ENCODE measurements at places on chromosomes 4 and X. TPM values are rescaled to one million over a fixed set of nuclear protein-coding genes. Genes with fewer than 3 reads are reported as not detected.

Gene CSAG1
- total RNA-seq = not detected

Gene VSIG4
- 14.5 TPM for total RNA-seq

Gene RASGEF1B
- total RNA-seq = 16.4 TPM

Gene WAS
- total RNA-seq = 2.5 TPM

Gene PCYT1B
- 0.27 TPM for total RNA-seq

DNA sequence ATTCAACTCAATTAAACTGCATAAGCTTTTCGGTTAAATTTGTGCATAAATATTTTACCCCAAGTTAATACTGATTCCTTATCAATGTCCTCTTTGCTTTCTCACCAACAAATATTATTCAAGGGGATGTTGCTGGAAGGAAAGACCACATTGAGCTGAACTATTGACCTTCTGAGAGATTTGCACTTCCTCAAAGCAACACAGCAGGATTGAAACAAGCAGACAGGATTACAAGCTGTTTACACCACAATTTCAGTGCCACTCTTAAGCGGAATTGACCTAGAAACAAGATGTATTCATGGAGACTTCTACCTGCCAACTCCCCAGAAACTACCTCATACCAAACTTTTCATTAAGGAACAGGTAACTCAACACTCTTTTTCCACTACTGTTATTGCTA, 96.5 kb upstream of the DUSP21 start:
- no peak overlapping the region for H3K4me3 ChIP-seq
- no peak for DNase-seq
- H3K4me1 ChIP-seq = no peaks in the 10 kb centered on the region
- no peak overlapping the region for H3K27ac ChIP-seq
- H3K36me3 ChIP-seq = no peaks in the 10 kb centered on the region

- no peaks in the 10 kb centered on the region for H3K27me3 ChIP-seq
- no peaks in the 10 kb centered on the region for H3K4me1 ChIP-seq
- no peaks in the 10 kb centered on the region for H3K36me3 ChIP-seq
- H3K4me3 ChIP-seq = no peak overlapping the region
- no peak for DNase-seq
These were observed 340.1 kb upstream of the PPARGC1A start for GRCh38 chr4:24229978-24230377.

GRCh38 chr4:86919561-86920223, 15.1 kb upstream of the AFF1 start:
- H3K4me3 ChIP-seq = no peak overlapping the region
- H3K27me3 ChIP-seq = no peaks in the 10 kb centered on the region
- H3K36me3 ChIP-seq = no peaks in the 10 kb centered on the region
- H3K27ac ChIP-seq = no peak overlapping the region
- no peak for DNase-seq

- peak overlapping the region; percentile 34 for H3K4me3 ChIP-seq
- no peaks in the 10 kb centered on the region for H3K4me1 ChIP-seq
- H3K27ac ChIP-seq = no peak overlapping the region
- H3K36me3 ChIP-seq = no peaks in the 10 kb centered on the region
These were observed 50.5 kb upstream of the FAM47C start for GRCh38 chrX:36957425-36958328.

DNA sequence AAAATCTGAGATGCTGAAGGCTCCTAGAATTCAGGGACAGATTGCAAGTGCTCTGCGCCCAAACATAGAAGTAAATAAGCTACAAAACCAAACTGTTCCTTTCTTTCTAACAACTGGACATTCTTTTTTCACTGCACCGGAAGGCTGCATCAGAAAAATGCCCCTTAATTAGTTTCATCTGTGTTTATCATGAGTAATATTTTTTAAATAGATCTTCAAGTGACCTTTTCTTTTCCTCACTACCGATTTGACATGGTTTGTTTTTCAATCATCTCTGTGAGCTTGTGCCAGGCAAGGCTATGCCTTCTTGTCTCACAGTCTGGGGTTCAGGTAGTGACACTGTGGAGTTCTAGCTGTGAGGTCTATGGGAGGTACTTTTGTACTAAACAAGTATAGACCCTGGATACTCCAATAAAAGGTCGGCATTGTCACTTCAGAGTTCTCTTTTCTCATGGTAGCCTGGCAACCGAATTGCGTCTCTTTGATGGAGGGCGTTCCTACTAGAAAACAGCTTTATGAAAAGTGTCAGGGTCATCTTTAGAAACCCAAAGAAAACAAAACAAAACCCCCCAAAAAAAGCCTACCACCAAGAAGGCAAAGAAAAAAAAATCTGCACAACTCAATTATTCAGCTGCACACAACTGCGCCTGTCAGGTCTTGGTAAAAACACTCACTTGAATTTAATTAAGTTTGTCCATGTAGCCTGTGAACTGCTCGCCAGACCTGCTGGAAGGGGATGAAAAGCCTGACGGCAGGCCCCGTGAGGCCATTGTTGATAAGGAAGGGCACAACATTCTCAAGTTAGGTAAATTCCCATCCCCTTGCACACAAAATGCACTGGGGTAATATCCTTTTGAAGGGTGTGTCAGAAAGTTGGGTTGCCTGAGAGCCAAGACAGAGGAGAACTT, 22.8 kb upstream of the ADAMTS3 start:
- H3K36me3 ChIP-seq = no peaks in the 10 kb centered on the region
- no peaks in the 10 kb centered on the region for H3K27me3 ChIP-seq
- H3K27ac ChIP-seq = no peak overlapping the region
- DNase-seq = no peak
- H3K4me1 ChIP-seq = no peaks in the 10 kb centered on the region

- H3K27ac ChIP-seq = no peak overlapping the region
- H3K36me3 ChIP-seq = no peaks in the 10 kb centered on the region
- no peaks in the 10 kb centered on the region for H3K27me3 ChIP-seq
- no peak for DNase-seq
- no peaks in the 10 kb centered on the region for H3K4me1 ChIP-seq
These were observed 19.5 kb downstream of the L1CAM start for GRCh38 chrX:153866302-153867019.

- no peak for DNase-seq
- no peak overlapping the region for H3K27ac ChIP-seq
- H3K4me1 ChIP-seq = no peaks in the 10 kb centered on the region
- H3K36me3 ChIP-seq = no peaks in the 10 kb centered on the region
- H3K27me3 ChIP-seq = no peaks in the 10 kb centered on the region
These were observed 128.2 kb downstream of the C4orf51 start for GRCh38 chr4:145808021-145808650.

DNA sequence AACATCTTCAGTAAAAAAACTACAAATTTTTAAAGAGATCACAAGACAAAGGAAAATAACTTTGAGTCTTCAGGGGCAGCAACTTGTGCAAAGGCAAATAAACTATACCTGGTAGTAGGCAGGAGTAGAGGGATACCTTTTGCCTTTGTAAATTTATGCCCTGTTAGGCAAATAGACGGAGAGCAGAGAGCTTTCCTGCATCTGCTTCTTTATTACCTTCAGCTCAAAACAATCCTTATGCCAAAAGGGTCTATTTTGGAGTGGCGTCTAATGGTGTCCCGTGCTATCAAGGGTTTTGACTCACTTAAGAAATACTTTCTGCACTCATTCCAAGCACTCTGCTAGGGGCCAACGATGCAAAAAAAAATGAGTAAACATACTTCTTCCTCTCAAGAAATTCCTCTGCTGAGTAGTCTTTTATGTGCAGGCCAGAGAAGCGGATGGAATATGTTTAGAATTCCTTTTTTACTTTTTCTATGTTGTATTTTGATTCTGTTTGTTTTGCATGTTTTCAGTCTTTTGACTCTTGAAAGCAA, 131.9 kb downstream of the ANXA5 start:
- H3K27me3 ChIP-seq = no peaks in the 10 kb centered on the region
- H3K36me3 ChIP-seq = no peaks in the 10 kb centered on the region
- H3K4me3 ChIP-seq = no peak overlapping the region
- DNase-seq = no peak
